ENCODE measurements at places on chromosomes 5 and 9.

DNA sequence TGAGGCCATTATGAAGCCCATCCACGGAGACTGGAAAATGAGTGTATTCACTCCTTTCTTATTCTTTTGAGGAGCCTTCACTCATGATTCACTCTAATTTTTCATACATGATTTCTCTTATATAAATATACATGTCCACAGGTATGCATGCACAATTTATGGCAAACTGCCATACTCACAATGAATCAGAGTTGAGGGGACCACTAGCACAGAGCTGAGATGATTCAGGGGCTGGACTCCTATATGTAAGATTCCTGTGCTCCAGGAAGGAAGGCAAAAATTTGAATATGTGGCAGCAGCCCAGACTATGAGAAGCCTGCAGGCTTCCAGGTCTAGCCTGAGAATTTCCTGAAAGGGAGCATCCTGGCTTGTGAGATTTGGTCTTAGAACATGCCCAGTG is 484.6 kb downstream of the PRELID2 start:
- DNase-seq, result no peak

DNA sequence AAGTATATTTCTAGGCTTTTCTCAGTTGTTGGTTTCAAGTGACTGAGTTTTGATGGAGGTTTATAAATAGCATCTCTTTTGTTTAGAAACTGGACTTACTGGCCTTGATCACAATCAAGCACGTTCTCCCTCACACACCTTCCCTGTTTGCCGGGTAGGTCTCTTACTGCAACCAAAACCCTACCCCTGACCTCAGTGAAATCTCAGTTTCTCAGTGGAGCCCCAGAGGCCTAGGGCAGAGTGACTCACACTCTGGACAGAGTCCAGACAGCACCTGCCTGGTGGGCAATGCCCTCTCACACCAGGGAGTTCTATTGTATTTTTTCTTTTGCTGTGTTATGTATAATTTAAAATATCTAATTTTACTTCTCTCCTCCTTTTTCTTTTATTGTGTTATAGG is 48.4 kb upstream of the EPB41L4B start:
- no peak for DNase-seq

GRCh38 chr9:100819980-100820379 is 208.5 kb upstream of the PLPPR1 start:
- DNase-seq, result no peak

DNA sequence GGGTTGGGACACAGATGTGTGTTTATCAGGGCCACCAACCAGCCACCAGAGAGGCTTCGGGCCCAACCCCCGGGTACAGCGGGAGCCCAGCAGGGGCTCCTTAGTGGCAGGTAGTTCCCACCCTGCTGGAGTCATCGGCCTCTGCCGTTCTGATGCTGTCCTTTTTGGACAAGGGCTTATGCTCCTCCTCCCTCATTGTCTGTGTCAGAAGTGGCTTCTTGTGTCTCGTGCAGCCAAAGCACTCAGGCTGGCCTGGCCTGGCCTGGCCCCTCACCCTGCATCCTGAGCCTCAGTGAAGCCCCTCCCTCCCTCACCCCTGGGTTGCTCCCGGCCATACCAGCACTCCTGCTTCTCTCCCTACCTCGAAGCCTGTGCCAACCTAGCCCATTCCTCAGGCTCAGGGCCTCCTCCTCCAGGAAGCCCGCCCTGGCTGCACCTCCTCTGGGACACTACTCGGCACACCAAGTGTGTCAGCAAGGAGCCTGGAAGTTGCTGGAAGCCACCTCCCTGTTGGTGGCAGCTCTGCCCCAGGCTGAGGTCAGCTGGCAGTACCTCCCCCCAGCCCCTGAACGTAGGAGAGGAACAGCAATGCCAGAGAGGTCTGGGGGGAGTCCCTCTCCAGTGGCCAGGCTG is 4.1 kb upstream of the UBAC1 start:
- DNase-seq, result no peak

DNA sequence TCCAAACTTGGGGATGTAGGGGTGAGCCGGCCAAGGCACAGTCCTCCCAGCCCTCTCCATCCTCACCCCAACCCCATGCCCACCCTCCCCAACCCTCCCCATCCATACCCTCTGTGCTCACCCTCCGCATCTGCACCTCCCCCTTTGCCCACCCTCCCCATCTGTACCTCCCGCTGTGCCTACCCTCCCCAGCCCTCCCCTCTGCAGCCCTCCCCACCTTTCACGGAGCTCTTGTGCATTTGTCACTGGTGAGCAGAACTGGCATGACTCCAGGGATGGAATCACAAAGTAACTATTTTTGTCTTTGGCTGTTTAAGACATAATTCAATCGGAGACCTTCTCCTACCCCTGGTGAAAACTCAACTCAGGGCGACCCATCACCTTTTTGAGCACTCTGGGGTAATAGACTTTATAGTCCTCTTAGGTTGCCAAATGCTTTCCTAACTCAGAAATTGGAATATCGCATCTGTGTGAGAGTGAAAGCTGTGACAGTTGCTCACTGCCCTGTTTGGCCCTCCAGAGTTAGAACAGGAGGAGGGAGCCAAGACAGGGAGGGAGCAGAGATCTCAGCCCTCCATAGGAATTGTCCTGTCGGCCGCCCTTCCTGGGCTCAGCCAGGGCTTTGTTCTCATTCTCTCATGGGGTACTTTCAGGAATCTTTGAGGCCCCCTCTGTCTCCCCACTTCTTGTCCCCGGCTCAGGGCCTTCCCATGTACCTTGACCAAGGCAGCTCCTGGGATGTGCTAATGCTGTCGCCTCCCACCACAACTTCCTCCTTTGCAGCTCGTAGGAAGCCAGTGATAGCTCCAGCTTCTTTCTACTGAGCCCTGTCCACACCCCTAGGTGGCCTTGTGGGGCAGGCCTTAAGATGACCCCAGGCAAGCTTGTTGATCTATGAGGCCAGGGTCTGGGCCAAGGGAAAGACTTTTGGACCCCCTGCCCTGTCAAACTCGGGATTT is 36.2 kb downstream of the OTULIN start:
- DNase-seq, result no peak
